ENCODE measurements at places on chromosomes 1 and 21. TPM values are rescaled to one million over a fixed set of nuclear protein-coding genes. Genes with fewer than 3 reads are reported as not detected.

DNA sequence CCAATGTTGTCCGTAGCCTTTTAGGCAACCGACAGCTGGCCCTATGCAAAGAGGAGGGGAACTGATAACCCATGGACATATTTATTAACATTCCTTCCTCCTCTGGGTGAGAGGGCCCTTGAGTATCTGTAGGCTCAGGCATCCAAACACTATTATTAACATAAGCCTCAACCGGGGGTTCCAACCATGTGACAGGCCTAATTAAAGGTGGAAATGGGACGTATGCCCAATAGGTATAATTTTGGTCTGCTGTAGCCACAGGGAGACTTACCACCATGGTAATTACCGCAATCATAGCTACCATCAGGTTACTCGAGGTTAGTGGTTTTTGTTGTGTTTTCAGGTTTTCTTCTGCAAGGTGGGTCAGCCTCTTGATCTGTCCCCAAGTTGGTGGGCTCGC is 5.3 kb downstream of the DAP3 start:
- DNase-seq: no peak

DNA sequence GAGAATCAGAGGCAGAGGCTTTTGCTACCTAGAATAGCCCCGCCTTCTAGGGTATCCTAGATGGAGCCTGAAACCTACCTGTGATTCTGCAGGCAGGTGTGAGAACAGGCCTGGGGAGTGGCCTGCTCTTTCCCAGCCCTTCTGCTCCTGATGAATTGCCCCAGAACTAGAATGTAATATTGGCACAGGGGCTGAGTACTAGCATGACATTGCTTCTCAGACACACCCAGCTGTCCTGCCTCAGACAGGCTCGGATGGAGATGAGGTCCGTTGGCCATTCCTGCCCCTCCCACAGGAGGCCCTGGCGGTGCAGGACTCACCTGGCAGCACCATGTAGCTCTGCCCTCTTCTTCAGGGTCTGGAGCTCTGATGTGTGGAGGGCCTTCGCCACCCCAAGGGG is 237.6 kb downstream of the GRIK3 start:
- DNase-seq: no peak

- DNase-seq: no peak
These were observed 143.6 kb downstream of the CNIH3 start for GRCh38 chr1:224759681-224760091.

DNA sequence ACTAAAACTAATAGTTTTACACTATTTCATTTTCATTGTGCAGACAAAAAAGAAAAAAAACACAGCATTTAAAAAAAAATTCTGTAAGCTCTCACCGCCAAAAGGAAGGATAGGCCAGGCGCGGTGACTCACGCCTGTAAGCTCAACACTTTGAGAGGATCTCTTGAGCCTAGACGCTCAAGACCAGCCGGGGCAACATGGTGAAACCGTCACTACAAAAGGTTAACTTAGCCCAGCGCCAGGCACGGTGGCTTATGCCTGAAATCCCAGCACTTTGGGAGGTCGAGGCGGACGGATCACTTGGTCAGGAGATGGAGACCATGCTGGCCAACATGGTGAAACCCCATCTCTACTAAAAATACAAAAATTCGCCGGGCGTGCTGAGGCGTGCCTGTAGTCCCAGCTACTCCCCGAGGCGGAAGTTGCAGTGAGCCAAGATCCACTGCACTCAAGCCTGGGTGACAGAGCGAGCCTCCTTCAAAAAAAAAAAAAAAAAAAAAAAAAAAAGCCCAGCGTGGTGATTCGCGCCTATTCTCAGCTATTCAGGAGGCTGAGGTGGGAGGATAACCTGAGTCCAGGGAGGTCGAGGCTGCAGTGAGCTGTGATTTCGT is 14.3 kb upstream of the SPEN start:
- peak; percentile 79 for DNase-seq

DNA sequence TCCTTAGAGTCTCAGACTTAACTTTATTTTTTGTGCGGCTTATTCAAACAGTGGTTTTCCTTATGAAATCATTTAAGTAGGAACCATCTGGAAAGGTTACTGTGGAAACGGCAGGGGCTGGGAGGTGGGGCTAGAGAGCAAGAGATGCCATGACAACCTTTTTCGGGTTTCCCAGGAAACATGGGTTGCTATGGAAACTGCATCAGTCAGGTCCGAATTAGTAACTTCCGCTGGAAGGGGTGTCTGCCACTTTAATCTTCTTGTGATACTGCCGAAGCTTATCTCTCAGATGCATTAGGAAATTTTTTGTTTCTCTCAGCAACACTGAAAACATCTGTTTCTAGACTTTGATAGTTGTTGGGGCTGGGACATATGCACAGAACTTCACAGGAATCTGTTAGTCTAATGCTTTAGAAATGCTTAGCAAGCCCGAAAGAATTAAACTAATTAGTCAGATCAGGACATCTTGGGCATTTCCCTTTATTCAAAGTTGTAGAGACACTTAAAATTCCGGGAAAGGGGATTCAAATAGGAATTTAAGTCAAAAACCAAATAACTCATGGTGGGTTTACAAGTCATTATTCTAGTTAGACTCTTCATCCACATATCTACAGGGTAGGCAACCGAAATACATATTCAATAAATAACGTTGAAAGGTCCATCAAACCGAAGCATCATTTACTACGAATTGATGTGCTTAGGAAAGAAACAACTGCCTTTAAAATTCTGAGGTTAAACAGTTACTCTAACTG is 2.6 kb downstream of the KCNA3 start:
- DNase-seq: no peak

DNA sequence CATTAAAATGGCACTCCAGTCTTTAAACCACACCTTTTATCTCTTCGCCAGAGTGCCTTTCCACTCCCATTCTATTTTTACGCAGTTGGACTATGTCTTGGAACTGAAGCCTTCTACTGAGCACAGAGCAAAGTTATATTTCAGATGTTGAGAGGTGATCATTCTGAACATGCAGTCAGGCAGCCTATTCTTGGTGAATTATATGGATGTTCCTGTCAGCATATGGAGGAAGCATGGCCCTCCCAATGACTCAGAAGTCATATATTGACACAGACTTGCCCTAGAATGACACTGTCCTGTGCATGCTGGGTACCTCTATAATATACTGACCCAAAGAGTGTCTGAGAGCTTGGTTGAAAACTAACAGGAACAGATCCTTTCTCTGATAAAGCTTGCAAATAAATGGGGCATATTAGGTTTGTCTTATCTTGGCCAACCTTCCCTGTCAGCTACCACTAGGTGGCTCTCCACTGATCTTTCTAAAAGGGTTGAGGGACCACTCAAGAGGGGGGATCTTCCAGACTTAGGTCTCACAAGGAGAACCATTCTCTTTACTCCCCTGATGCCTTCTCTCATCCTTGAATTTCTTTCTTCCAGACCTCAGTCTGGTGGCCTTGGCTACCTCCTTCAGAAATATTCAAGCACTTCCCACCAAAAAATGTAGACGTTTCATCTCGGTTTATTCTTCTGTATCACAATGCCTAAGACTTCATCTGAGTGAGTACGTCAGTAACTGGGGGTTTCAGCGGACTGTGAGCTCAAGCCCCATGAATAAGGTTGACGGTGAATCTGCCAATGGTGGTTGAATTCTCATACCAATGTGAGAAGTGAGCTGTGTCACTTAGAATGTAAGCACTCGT is 11.8 kb upstream of the ALG14 start:
- no peak for DNase-seq

GRCh38 chr1:206122686-206123085 is 5.5 kb upstream of the AVPR1B start:
- DNase-seq: no peak

DNA sequence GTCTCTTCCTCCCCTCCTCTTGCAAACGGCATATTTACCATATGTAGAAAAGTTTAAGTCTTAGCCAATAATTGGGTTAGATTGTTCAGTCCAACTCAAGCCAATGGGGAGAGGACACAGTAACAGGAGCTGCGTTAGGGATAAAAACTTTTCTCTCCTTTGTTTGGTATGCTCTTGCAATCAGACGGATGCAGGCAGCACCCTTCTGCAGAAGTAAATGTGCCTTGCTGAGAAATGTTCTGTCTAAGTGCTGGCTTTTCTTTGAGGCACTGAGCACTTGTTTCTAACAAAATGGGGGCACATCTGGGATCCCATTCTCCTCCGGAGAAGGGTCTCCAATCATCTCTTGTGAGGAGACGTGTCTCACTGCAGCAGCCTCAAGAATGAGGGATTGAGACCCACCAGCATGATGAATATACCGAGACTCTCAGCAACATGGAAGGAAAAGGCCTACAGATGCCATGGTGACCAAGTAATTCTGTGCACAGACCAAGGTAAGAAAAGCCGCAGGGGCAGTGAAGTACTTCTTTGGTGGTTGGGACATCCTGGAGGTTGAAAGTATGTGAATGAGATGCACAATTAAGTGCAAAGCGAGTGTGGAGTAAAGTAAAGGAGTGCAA is 20.7 kb upstream of the GNG4 start:
- no peak for DNase-seq

- DNase-seq: peak; percentile 65
These were observed 6.6 kb downstream of the SLX9 start for GRCh38 chr21:44946254-44947041.

GRCh38 chr1:94142022-94142421 is 21.1 kb upstream of the ABCA4 start:
- no peak for DNase-seq

DNA sequence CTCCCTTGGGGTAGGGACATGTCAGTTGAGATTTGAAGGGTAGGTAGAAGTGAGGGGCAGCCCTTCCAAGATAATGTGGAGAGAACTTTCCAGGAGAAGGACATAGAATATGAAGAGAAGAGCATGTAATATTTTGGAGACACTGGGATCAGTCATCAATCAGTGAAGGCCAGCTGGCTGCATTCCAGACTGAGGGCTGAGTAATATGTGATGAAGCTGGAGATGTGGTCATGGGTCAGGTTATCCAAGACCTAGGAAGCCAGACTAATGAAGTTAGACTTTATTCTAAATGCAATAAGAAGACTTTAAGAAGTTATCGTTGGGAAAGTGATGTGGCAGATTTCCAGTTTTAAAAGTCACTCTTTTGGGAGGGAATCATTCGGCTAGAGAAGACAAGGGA is 262.0 kb downstream of the HMCN1 start:
- peak; percentile 50 for DNase-seq

DNA sequence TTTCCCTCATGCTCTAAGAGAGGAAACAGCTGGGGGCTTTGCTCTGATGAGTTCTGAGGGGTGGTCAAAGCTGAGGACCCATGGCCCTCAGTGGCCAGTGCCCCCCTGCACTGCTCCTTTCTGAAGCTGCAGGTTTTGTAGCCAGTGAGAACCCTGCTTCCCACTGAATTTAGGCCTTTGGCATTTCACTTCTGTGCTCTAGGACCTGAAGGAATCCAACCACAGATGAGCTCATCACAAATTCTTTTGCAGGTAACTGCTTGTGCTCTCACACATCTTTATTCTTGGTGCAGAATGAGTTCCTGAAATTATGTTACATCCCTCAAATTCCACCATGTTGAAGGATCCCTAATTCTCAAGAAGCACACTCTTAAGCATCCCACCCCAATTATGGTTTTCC is 248.7 kb upstream of the IRF2BP2 start:
- DNase-seq: no peak

DNA sequence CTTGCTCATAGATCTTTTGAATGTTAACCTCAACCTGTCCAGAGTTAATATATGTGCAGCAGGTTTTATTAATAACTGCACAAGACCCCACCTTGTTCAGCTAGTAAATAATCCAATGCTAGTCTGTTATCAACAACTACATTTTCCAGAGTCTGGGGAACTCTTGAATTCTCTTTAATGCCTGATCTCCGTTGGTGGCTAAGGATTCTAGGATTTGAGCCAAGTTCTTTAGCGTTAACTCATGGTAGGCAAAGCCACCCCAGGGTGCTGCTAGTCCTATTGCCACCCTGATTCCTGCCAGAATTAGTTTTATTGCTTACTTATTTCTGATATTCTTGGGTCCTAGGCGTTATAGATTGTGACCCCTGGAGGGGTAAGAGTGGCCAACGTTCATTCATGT is 12.8 kb downstream of the BACE2 start:
- DNase-seq: no peak

Gene NR0B2
- 4.7 TPM for total RNA-seq

Gene PGBD2
- 2.9 TPM for total RNA-seq

Gene TBX15
- 0.43 TPM for total RNA-seq

Gene TTC13
- 6.7 TPM for total RNA-seq

Gene ADAMTS4
- total RNA-seq: 13.0 TPM

Measured in Right ventricle myocardium inferior (tissue), 1 donor.